Suppressor macrophage treated with lipopolysaccharide for 1 hour (primary cell): ENCODE measurements at places on chromosomes 3 and 15.

GRCh38 chr15:34708422-34708821 lies 46.4 kb downstream of the GJD2 start:
- peak; percentile 31 for DNase-seq

DNA sequence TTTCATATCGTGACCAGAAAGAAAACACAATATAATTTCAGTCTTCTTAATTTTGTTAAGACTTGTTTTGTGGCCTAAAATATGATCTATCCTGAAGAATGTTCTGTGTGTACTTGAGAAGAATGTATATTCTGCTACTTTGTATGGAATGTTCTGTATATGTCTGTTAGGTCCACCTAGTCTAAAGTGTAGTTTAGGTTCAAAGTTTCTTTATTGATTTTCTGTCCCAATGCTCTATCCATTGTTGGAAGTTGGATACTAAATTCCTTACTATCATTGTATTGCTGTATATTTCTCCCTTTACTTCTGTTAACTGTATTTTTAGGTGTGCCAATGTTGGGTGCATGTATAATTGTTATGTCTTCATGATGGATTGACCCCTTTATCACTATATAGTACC lies 21.2 kb downstream of the OR5AC2 start:
- DNase-seq = no peak

GRCh38 chr3:42511736-42512135 lies 9.3 kb downstream of the VIPR1 start:
- DNase-seq = peak; percentile 43

DNA sequence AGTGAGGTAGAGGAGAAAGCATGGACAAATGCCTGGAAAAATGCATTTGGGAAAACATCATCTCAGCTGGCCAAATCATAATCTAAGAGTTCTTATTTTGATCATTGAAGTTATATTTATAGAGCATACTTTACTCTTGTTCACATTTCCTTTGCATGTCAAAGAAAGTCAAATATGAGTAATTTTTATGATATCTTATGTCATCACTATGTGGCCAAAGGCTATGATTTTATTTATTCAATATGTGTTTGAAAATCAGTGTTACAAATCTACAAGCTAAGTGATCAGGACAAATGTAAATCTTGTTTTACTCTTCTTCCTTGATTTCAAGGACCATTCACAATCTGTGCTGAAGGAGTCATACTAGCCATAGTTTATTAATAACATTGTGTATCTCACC lies 237.2 kb upstream of the DPH6 start:
- DNase-seq = no peak

- no peak for DNase-seq
These were observed 156.4 kb downstream of the TP63 start for GRCh38 chr3:189787632-189788031.

DNA sequence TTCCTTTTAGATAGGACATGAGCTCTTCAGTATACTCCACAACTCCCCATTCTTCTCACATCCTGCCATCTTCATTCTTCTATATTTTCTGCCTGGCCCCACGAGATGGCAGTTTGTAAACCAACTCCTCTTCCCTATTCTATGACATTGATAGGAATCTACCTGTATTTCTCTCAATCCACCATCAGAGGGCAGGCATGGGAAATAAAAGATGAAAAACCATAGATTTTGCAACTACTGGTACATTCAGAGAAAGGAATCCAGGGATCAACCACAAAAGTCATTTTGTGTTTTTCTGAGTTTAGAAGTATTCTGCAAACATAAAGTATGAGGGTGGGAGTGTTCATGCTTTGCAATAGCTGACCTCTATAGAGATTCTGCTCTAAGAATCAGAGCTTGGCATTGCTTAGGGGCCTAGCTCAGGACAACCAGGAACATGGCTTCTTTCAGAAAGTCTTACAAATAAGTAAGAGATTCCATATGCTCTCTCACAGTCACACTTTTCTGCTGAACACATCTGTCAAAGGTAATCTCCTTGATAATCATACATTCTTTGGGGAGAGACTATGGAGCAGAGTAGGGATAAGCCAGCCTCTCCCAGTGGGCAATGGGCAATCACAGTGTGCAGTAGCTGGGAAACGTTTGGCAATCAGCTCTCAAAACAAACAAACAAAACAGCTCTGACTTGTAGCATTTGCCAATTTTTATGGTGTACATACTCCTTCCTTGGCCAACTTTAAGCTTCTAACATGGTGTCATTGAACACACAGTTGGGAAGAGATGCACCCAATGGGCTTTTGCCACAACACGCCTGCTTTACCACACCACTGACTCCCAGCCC lies 43.1 kb upstream of the SLC25A36 start:
- peak; percentile 70 for DNase-seq

GRCh38 chr3:49775538-49775937 lies 10.8 kb downstream of the IP6K1 start:
- DNase-seq = no peak

DNA sequence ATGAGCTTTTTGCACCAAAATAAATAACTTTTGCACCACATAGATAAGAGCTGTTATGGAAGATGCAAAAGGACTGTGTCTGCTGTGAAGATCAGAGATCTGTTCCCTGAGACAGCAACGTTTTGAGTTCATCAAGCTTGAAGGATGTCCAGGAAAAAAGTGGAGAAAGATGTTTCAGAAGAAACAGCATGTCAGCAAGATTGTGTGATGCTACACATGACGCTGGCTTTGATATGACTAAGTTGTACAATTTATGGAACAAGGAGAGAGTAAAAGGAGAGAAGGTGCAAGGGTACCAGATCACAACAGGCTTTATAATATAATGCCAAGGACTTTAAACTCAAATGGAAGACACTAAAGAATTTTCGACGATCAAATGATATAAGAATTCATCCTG lies 16.6 kb downstream of the TJP1 start:
- DNase-seq = no peak

- DNase-seq = no peak
These were observed 64.4 kb downstream of the P2RY1 start for GRCh38 chr3:152899306-152899705.

DNA sequence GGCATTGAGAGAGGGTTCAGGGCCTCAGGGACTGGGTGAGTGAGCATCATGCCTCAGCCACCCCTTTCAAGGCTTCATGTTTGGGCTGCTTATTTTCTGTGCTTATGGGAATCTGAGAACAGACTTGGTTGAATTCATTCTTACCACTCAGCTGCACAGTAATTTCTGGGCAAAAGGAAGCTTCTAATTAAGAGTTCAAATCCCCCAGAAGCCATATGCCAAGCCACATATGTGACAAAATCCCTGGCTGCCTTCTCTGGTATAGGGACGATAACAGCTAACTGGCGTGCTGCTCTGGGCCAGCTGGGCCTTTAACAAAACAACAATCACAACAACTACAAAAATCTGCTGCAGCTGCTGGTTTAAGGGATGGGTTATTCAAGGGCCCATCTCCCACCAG lies 181.0 kb upstream of the ANKRD28 start:
- DNase-seq = no peak
